ENCODE measurements at places on chromosomes 3 and 15.

- DNase-seq: peak; percentile 46
These were observed 631 bp upstream of the CNBP start for GRCh38 chr3:129184396-129184657.

GRCh38 chr3:20145874-20146273 lies 40.1 kb downstream of the SGO1 start:
- DNase-seq: no peak

DNA sequence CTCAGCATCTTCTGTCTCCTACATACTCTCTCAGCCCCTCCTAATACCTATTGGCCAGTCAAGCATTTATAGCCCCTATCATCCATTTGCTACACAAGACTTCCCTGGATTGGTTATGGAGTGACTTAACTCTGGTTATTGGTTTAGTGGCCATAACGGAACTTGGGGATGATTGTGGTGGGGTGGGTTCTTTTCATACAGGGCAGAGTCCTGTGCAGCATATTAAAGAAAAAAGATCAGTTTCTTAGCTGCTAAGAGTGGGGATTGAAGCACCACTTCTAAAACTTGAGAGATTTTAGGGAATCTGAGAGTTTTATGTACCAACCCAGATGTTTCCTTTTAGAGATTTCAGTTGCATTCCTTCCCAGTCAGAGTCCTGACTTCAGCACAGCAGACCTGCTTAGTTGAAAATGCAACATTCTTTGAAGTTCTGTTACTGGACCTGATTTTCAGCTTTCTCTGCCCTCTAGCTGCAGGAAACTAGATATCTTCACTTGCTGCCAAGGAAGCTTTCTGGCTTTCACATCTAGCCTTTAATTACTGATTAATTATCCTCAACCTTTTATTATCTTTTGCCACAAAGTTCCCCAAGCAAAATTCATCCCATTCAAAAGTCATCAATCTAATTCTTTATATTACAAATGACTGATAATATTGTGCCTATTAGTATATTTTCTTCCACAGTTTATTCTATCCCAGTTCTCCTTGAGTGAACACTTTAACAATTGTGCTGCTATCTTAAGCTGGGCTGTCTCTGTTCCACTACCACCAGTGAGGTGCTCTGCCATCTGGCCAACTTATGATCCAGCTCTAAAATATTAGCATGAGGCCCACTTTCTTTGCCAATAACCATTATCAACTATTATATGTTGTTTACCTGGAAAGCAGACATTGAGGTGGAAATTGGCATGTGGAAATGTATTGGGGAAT lies 906.0 kb upstream of the ALCAM start:
- no peak for DNase-seq

DNA sequence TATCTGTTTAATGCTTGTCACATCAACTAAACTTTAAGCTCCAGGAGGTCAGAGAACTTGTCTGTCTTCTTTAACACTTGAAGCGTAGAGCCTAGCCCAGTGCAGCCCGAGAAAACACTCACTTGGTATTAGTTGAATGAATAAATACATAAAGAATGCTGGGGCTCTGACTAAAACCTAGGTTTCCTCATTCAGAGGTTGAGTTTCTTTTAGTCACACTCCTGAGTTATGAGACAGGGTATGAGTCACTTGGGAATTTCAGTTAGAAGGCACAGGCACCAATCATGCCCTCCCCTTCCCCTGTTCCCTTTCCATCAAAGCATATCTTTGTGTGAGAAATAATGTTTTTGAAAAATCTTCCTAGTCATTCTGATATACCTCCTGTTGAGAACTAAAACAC lies 589.8 kb upstream of the DPPA4 start:
- peak; percentile 15 for DNase-seq

- no peak for DNase-seq
These were observed 2.9 kb downstream of the NCEH1 start for GRCh38 chr3:172707967-172708366.

DNA sequence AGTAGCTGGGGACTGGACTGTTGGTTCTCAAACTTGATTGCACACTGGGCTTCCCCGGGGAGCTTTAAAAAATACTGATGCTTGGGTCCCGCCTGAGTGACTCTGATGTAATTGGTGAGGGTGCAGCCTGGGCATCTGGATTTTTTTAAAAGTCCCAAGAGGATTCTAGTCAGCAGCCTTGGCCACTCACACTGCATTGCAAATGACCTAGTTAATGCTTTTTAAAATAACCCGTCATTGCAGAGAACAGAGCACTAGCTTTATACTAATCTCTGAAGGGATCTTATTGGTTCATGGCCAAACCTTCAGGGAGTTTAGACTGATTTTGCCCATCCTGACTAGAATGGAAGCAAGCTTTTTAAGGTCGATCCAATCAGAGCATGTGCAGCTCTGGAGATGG lies 310.6 kb upstream of the PROK2 start:
- no peak for DNase-seq
